Putamen (tissue), 1 donor: ENCODE measurements at places on chromosomes 16 and 17.

GRCh38 chr17:81228834-81229665, 6.3 kb upstream of the CEP131 start:
- DNase-seq, result no peak

- no peak for DNase-seq
These were observed 45.7 kb downstream of the AATF start for GRCh38 chr17:36994438-36994837.

- no peak for DNase-seq
These were observed 3.2 kb downstream of the ACTG1 start for GRCh38 chr17:81509207-81509971.

DNA sequence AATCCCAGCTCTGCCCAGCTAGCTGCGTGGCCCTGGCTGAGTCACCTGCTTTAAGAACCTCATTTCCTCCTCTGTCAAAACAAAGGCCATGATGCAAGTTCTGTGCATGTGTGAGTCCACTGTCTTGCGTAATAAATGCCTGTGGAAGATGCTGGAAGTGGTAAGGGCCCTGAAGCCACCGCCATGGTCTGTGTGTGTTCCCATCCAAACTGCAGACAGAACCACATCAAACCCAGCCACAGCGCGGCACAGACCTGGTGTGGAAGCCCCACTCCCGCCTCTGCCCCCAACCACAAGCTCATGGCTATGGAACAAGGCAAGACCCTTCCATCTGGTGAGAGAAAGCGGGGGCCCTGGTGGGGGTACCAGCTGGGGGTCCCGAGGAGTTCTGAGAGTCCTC, 26.0 kb downstream of the NECAB2 start:
- DNase-seq, result no peak

DNA sequence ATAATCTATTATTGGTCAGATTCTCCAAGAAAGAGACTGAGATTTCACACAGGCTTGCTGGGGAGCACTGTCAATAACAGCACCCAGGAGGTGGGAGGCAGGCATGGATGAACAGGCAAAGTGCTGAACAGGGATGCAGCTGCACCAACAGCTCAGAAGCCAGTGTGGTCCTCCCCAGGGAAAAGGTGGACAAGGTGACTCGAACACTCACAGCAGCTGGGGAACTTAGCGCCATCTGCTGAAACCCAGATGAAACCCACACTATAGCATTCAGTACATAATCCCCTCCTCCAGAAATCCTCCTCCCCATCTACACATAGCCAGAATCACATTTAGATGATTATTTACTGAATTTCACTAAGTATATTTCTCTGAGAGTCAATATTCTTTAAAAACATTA, 255.2 kb upstream of the WSB1 start:
- DNase-seq, result no peak

GRCh38 chr17:8210761-8211458, 535 bp upstream of the AURKB start:
- DNase-seq, result no peak

DNA sequence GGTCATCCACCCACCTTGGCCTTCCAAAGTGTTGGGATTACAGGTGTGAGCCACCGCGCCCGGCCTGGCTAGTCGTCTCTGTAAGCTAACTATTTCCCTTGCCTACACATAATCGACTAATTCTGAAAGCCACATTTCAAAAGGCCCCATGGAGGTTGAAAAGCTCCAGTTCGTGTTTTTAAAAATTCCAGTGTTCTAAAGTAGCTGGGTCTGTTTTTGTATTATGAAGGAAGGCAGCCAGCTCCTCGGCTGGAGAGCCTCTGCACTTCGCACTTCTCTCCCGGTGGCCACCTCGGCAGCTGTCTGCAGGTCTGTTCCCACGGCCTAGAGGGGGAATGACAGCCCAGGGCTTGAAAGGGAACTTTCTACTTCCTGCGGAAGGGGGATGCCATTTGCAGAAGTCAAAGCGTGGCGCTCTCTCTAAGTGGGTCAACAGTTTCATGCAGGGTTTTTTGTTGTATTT, 16.9 kb downstream of the HASPIN start:
- no peak for DNase-seq

DNA sequence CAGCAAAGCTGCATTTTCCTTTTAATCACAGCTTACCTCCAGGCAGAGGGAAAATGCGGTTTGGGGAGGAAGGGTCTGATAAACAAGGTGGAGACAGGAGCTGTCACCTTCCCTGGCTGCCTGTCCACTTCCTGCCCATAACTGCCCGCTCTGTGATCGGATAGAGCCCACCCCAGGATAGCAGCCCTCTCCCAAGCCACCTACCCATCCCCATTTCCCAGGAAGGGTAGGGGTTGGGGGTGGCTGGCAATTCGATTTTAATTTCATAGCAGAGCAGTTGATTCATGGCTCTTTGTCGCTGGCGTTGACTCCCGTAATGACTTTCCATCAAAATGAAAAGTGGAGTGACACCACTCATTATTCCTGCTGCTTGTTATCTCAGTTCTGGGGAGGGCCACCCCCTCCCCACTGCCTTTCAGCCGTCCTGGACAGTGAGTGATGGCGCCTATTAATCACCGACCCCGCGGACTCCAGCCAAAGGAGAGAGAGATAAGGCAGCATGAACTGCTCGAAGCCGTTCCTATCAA, 11.2 kb downstream of the CDK5RAP3 start:
- DNase-seq, result no peak

DNA sequence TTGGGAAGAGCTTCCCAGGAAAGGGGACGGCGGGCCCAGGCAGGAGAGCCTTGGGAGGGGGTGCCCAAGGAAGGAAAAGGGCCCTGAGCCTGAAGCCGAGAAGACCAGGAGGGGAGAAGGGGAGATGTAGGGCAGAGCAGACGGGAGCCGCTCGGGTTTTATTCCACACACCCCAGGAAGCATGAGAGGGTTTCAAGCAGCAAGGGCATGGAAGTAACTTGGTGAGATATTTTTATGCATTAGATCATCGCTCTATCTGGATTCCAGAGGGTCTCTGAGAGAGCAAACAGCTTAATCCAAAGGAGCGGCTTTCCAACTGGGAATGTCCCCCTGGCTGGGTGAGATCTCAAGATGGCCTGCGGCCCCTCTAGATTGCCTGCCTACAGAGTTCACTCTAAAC, 171.0 kb downstream of the IRX3 start:
- no peak for DNase-seq

GRCh38 chr17:21458054-21458453, 81.9 kb downstream of the KCNJ12 start:
- no peak for DNase-seq
